ENCODE measurements at places on chromosomes 1 and 21.

DNA sequence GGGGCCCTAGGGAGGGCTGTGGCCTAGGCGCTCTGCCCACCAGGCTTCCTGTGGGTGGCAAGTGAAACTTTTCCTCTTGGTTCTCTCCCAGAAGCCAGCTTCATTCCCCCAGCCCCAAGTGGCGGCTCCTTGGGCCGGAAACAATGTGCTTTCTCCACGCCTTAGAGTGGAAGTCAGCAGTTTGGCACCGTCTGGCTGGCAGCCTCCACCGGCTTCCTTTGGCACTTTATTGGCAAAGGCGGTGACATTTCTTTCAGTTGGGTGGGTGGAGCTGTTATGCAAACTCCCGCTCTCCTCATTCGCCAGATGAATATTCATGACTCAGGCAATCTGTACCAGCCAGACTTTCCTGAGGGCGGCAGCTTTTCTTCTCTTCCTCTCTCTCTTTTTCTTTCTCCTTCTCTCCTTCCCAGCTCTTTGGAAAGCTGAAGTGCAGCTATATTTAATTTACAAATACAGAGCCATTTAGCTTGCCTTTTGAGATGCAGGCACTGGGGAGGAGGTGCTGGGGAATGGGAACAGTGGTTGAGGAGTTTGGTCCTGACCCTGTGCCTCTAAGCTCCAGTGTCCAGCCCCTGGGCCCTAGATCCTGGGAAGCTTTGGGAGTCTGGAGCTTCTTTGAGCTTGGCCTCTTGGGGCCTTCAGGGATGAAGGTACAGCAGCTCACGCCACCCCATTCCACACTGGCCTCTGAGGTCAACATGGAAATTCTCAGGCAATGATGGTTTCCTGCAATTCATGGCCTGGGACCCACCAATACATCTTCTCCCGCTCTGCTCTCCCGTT, 67.8 kb upstream of the POU3F1 start:
- DNase-seq, result peak; percentile 71

DNA sequence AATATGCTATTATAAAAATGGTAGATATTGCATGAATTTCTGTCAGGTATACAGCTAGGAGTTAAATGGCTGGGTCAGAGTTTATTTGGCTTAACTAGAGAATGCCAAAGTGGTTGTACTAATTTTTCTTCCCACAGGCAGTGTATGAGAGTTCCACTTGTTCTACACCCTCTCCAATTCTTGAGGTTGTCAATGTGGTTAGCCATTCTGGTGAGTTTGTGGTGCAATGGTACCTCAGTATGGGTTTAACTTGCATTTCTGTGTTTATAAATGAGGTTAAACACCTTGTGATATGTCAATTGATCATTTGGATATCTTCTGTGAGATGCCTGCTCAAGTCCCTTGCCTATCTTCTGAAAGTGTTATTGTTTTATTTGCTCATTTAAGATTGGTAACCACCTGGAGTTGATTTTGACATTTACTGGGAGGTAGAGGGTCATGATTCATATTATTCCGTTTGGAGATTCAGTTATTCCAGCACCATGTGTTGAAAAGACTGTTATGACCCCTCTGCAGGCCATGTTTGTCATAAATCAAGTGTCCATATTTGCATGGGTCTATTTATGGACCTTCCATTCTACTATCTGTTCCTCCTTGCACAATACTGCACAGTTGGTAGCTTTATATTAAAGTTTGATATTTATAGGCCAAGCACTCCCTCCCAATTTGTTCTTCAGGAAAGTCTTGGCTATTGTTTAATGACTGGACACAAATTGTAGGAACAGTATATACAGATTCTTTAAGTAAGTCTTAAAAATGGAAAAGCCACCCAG, 5.8 kb downstream of the FALEC start:
- no peak for DNase-seq

GRCh38 chr1:244252211-244252610, 199.5 kb downstream of the ADSS2 start:
- no peak for DNase-seq

GRCh38 chr1:32122151-32122550, 14.3 kb downstream of the KPNA6 start:
- DNase-seq, result no peak

- DNase-seq, result peak; percentile 35
Measured at GRCh38 chr1:175373786-175374623, 181.4 kb upstream of the KIAA0040 start.

- DNase-seq, result no peak
Measured at GRCh38 chr1:113782406-113782805, 23.1 kb upstream of the PHTF1 start.

- no peak for DNase-seq
Measured at GRCh38 chr1:24860841-24861240, 69.2 kb downstream of the RUNX3 start.

- no peak for DNase-seq
Measured at GRCh38 chr1:175537571-175537970, 205.8 kb downstream of the TNR start.

- DNase-seq, result no peak
Measured at GRCh38 chr1:39711966-39712340, 20.7 kb upstream of the HPCAL4 start.

DNA sequence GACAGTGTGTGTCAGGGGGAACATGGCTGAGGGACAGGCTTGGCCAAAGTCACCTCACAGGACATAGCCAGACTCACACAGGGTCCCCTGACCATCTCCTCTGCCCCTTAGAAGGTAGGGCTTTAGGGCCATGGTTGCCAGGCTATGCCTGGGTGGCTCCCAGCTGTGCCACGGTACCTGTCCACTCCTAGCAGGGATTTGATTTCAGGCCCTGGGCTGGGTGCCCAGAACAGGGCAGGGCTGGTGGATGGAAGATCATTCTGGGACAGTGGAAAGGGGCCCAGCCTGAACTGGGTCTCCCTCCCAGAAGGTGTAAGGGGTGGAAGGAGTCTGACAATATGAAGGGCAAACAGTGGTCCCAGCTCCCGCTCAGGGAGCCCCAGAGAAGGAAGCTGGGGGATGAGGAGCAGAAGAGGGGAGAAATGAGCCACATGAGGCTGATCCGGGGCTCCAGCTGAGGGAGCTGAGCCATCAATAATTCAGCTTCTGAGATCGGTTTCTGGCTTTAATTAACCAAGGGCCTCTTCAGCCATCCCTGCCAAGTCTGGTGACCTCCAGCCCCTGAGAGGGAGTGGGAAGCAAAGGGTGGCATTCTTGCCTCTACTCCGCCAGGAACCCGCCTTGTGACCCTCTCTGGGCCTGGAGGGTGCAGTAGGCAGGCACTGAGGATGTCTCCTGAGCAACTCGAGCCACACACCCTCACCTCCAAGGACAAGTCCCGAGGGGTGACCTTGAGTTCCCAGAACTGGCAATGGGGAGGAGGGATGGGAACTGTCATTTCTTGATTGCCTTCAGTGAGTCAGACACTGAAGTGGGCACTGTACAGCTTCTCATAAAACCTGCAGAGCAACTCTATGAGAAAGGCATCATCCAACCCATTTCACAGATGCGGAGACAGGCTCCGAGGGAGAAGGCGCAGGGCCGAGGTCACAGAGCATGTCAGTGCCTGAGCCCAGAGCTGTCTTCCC, 2.1 kb downstream of the CD164L2 start:
- DNase-seq, result no peak

DNA sequence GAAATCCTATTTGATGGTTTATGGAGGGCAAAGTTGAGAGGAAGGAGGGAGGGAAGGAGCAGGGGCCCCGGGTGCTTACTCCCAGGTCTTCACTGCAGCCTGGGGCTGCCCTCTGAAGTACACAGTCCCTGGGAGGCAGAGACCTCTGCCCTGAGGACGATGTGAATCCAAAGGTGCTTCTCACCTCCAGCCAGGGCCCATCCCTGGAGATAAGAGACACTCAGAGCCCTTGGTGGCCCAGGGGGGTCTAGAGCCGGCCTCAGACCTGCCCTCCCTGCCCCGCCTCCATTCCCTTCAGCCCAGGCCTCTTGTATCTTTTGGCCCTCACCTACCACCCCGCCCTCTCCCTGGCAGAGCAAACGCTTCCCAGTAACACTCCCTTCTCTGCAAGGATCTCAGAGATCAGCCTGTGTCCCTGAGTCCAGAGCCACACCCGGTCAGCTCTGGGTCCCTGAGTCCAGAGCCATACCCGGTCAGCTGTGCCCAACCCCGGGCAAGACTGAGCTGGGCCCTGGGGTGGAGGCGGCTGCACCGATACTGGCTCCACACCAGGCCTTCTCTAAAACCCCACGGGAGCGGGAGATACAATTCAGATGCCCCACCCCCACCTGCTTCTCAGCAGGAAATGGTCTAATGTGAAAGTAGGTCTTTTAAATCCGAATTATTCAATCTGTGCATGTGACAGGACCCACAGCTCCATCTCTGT, 3.6 kb upstream of the GNB1 start:
- DNase-seq, result no peak

- no peak for DNase-seq
Measured at GRCh38 chr1:175317309-175317708, 124.7 kb upstream of the KIAA0040 start.

DNA sequence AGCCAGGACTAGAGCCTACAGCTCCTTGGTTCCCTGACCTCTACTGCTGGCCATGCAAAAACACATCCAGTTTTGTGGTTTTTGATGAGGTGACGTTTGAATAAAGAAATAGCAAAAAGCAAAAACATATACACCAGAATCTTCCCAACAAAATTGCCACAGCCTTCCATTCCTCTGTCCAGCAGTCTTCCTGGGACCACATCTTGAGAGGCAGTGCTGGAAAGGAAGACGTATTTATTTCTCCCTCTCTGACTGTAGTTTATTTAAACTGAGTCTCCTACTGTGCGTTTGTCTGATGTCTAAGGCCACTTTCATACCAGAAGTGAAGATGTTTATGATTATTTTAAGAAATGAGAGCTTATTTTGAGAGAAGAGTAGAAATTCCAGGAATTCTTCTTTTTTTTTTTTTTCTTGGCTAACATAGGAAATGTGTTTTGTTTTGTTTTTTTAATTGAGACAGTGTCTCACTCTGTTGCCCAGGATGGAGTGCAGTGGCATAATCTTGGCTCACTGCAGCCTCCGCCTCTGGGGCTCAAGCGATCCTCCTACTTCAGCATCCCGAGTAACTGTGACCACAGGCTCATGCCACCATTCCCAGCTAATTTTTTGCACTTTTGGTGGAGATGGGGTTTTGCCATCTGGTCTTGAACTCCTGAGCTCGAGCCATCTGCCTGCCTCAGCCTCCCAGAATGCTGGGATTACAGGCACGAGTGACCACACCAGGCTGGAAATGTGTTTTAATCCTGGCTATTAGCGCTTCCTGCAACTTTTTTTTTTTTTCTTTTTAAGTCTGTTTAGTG, 118.5 kb downstream of the ITSN1 start:
- no peak for DNase-seq

- peak; percentile 38 for DNase-seq
Measured at GRCh38 chr1:234605983-234606783, 3.8 kb downstream of the IRF2BP2 start.

DNA sequence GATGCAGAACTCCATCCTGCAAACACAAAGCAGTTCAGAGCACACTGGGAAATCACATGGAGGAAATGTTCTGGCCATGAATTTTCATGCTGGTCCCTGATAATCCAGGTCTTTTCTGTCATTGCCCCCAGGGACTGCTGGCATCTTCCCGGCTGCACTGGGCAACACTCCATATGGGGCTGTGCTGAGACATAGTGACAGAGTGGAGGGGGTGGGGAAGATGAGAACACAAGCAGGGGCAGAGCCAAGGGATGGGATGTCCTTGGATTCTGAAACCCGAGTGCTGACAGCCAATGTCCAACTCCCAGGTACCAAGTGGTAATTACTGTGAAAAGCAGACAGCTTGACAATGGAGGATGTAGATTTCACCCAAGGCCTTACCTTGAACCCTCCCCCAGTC, 185.7 kb downstream of the HIVEP3 start:
- DNase-seq, result no peak

DNA sequence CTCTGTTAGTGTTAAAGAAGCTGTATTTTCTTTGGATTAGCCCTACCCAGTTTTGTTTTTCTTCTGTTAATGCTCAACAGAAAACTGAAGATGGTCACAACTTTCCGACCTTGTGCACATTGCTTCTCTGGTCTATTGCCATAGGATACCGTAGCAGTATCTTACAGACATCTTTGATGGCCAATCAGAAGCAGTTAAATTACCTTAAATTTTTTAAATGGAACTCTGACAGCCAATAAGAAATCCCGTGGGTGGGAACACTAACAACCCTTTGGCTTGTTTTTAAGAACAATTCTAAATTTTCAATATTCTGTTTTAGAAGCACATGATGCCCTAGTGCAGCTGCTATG, 17.2 kb downstream of the NFYC start:
- no peak for DNase-seq

DNA sequence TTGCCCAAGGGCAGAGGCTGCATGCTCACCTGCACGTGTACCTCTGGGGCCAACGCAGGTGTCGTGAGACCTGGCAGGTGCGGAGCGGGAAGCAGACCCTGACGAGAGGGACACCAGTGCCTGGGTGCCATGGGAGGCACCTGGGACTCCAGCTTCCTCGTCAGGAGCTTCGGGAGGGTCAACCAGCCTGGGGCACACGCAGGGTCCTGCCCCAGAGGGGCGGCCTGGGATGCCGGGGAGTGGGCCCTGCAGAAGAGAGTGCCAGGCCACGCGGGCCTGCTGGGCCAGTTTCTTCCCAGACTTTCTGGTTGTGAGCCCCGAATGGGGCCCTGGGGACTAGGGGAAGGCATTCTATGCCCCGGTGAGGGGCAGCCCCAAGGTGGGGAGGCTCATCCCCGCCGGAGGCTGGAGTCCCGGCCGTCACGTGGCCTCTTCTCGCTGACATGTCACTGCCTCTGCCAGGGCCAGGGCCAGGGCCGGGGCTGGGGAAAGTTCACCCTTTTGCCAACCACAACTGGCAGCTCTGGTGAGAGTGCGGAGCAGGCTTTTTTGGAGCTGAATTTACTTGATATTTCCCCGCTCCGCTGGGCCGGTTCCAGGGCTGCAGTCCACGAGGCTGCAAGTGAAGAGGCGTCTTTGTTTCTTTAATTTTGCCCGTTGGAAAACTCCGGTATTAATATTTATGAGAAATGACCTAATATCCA, 38.5 kb upstream of the ACTRT2 start:
- peak; percentile 61 for DNase-seq

DNA sequence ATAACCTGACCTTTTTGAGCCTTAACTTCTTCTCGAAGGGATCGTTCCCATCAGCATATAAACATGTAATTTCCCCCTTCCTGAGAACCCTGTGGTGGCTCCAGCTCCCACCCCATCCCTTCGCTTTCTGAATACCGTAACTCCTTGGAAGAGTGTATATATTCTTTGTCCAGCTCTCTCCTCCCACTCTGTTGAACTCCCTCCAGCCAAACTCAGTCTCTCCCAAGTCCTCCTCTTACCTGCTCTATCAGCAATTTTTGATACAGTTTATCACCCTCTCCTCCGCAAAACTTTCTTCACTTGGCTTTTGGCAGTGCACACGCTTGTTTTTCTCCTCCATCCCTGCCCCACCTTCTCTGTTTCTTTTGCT, 109.9 kb upstream of the SLC25A33 start:
- DNase-seq, result peak; percentile 51
